ENCODE measurements at places on chromosomes 3 and 15.

GRCh38 chr3:143482106-143483088 is 362.8 kb downstream of the CHST2 start:
- no peak for DNase-seq

DNA sequence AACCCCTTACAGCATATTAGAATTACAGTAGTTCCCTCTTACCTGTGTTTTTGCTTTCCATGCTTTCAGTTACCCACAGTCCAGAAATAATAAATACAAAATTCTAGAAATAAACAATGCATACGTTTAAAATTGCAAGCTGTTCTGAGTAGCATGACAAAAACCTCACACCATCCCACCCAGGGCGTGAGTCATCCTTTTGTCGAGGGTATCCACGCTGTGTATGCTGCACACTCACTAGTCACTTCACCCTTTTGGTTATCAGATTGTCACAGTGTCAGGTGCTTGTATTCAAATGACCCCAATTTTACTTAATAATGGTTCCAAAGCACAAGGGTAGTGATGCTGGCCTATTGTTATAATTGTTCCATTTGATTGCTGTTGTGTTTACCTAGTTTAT is 72.5 kb upstream of the P3H2 start:
- no peak for DNase-seq

DNA sequence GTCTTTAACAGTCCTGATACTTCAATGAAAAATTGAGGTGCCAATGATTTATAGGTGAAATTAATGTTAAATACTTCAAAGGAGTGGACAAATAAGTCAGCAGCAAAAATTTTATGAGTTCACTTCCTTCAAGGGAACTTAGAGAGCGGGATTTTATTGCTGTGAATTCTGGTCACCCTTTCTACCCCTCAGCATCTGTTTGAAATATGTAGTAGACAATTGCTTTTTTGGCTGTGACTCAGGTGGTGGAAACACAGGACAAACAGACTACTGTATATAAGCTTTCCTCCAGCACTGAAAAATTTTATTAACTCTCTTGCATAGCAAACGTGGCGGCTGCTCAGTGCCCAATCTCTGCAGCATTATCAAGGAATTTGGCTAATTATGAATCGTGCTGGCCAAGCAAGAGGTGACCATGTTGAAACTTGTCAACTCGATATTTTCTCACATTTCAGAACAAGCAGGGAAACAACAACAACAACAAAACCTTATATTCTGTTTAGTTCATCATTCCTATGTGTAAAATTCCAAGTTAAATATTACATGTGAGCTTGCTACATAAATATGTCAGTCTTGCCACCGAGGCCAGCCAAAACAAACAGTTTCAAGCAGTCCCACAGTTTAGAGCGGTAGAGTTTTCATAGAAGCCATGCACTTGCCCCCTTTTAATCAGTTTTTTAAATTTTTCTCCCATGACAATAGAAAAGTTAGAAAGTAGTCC is 420.2 kb downstream of the FOXP1 start:
- DNase-seq, result no peak

DNA sequence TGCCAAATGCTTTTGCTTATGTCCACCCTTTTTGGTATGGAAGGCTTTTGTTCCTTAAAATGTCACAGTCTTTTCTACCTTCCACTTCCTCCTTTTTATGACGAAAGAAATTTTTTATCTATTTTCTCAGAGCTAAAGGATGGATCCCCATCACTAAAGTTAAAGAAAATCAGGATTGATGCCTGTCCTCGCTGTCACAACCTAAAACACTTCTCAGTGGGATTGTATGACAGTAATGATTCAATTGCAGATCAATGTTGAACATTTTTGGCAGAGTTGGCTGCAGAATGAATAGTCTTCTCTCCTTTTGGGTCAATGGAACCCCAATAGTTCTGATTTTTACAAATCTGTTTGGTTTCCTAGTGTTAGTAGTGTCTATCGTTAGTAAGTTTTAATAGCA is 549.8 kb upstream of the ROBO2 start:
- DNase-seq, result no peak

- DNase-seq, result no peak
Measured at GRCh38 chr15:82699726-82700125, 9.9 kb downstream of the AP3B2 start.

GRCh38 chr15:79887054-79887930 is 9.5 kb downstream of the MTHFS start:
- no peak for DNase-seq

- DNase-seq, result no peak
Measured at GRCh38 chr15:76153241-76154197, 93.7 kb downstream of the TMEM266 start.

- no peak for DNase-seq
Measured at GRCh38 chr3:66361356-66361755, 139.5 kb downstream of the LRIG1 start.

GRCh38 chr15:27764339-27764738 is 334.8 kb downstream of the OCA2 start:
- DNase-seq, result no peak

GRCh38 chr3:178342111-178342510 is 194.1 kb upstream of the KCNMB2 start:
- no peak for DNase-seq

DNA sequence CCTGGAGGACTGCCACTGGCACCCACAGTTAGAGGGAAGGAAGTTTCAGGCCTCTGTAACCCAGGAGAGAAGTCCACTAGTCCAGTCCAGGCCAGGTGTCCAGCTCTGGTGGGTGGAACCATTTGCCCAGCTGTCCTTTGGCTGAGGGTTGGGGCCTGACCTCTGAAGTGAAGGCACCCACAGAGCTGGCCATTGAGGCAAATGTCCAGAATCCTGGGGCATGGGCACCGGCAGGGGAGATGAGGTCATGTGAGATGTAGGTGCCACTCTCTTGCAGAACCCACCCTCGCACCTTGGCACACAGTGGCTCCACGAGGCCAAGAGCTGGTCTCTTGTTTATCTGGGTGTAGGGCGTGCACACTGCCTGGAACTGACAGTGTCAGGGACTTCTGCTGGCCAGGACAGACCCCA is 162.8 kb downstream of the SMAD6 start:
- DNase-seq, result no peak

DNA sequence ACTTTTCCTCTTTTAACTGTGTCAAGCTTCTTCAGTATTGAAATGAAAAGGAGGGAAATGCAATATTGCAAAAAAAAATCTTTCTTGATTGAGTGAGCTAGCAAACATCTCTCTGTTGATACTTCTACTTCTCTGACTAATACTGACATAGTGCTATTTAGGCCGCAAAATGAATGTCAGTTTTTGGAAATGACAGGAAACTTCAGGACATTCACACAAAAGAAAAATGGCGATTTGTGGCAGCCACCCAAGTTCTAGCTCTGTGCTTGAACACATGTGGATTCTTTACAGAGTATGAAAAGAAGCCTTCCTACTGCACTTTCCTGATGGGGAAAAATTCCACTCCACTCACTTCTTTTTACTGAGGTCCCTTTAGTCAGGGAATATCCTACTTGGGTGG is 486.8 kb upstream of the ALCAM start:
- no peak for DNase-seq

- no peak for DNase-seq
Measured at GRCh38 chr3:102447272-102447671, 12.5 kb downstream of the ZPLD1 start.

DNA sequence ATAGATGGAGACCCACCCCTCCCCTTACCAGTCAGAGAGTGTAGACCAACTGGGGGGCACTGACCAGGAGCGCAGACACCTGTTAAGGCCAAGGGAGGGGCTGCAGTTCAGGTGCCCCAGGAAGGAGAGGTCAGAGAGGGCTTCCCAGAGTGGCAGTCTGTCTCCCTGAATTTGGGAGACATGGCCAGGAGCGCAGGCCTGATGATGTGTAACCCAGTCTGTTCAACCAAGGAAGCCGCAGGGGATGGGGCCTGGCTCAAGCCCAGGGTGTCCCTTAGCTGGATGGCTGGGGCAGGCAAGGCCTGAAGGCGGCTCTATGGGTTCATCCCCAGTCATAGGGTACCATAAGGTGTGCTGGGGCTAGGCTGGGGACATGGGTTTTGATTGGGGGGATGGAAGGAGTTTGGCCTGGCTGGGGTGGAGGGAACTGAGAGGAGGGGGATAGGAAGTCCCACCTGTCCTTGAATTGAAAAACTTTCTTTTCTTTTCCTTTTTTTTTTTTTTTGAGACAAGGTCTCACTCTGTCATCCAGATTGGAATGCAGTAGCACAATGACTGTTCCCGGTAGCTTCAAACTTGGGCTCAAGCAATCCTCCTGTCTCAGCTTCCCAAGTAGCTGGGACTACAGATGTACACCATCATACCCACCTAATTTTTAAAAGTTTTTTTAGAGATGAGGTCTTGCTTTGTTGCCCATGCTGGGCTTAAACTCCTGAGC is 75.7 kb downstream of the SMAD6 start:
- no peak for DNase-seq

- no peak for DNase-seq
Measured at GRCh38 chr15:93694033-93694432, 537.3 kb upstream of the MCTP2 start.

DNA sequence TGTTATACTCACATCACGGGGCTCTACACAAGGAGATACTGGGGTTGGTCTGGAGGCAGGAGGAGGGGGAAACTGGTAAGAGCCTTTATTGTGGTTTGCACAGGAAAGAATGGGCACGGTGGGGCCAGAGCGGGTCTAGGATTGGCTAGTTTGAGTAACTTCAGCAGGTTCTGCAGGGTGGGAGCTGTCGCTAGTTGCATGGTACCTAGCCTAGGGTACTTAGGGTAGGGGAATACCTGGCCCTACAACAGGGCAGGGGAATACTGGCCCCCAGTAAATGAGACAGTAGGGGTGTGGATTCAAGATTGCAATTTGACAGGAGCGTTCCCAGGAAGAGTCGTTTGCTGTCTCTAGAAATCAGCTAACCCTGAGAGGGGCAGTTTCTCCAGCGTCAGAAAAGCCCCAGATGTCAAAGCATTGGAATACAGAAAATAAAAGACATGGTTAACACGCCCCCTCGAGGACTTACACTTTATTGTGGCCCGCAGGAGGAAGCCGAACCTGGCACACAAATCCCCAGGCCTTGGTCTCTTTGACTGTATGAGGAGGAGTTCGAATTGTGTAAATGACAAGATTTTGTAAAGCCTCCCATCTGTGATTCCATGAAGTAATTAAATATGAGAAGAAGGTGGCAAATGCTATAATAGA is 32.0 kb downstream of the ST8SIA2 start:
- no peak for DNase-seq

GRCh38 chr3:52117537-52117936 is 36.7 kb downstream of the POC1A start:
- DNase-seq, result no peak

GRCh38 chr15:32844118-32844711 is 126.4 kb downstream of the GREM1 start:
- DNase-seq, result no peak

- no peak for DNase-seq
Measured at GRCh38 chr3:188076176-188076575, 77.8 kb upstream of the LPP start.

DNA sequence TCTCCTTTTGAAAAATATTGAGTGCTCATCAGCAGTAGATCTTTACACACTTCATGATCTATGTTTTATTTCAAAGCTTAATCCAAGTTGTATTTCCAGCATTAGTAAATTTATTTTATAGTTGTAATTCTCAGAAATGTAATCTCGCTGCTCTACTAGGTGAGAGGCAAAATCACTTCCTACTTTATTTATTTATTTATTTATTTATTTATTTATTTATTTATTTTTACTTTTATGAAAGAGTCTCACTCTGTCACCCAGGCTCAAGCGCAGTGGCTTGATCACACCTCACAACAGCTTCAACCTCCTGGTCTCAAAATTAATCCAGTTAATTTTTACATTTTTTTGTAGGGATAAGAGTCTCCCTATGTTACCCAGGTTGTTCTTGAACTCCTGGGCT is 127.9 kb downstream of the CHL1 start:
- DNase-seq, result no peak

DNA sequence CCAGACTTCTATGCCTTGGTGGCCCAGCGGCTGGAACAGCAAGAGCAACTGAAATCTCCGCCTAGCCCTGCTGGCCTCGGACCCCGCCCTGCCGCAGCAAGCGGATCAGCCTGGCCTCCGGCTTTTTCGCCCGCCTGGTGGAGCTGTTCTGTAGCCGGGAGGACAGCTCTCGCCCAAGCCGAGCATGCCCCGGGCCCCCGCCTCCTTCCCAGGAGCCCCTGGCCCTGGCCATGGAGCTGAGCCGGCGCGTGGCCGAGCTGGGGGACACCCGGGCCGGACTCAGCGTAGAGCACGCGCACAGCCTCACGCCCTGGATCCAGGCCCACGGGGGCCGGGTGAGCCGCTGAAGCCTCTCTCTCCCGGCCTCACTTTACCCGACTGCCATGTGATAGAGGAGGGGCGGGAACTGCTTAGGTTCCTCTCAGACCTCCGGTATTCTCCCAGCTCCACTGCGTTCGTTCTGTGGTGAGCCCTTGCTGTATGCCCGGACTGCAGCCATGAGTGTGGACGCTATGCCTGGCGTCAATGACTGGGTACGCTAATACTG is 24.1 kb upstream of the MRPL3 start:
- DNase-seq, result no peak

DNA sequence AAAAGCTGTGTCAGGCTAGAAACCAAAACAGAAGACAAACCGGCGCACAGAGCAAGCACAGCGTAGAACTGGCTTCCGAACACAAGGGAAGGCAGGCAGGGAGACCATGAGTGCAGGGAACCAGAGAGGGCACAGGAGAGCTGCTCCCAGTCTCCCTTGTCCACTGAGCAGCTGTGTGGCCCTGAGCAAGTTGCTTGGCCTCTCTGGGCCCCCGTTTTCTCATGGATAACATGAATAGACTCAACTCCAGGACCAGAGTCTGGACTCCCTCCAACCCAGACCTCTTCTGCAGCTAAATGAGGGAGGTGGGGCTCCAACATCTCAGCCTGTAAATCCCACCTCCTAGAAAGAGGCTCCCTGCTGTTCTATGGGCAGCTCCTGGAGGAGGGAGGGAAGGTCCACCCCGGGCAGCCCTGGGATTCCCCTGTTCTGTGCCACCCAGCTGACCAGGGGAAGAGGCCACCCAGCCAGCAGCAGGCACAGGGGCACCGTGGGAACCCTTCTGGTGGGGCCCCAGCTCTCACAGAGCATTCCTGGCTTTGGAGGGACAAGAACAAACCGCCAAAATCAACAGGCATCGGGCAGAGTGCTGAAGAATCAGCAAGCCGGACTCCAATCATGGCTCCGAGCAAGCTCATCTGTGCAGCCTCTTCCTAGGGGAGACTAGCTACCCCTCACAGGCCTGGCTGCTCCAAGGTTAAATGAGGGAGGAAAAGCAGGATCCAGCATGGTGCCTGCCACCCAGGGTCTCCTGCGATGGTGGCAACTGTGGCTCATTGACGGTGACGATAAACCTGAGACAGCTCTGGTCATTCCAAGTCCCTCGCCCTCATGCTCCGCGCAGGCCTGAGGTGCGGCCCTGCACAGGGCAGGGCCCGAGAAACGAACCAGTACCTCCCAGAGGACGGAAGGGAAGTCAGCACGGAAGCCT is 15.1 kb downstream of the XXYLT1 start:
- DNase-seq, result no peak
